ENCODE measurements at places on chromosomes 2 and 18. TPM values are rescaled to one million over a fixed set of nuclear protein-coding genes. Genes with fewer than 3 reads are reported as not detected.

Gene PTPRM
- 101 TPM for total RNA-seq

DNA sequence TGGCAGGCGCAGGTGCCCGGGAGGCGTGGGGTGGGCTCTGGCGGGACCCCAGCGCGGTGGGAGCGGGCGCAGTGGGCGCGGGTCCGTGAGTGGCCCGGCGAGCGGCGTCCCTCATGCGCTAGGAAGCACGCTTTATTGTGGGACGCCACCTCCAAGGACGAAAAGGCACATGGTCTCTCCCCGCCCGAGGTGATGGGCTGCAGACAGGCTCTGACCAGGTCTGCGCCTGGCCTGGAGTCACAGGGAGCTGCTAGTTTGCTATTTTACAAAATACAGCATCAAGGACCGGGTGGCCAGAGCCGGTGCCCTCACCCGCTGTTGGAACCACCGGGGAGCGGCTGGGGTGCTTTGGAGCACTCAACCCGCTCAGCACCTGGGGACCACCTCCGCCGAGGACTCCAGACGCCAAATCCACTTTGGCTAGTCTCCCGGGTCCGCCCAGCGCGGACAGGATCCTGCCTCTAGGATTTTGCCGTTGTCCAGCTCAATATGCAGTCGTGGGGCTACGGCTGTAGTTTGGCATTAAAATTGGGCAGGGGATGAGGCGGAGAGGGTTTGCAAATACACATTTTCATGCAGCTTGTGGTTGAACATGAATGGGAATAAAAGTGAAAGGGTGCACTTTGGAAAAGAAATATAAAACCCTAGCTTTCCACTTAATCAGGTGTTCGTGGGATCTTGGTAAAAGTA lies 65.4 kb downstream of the LRRFIP1 start:
- DNase-seq = peak; percentile 66

DNA sequence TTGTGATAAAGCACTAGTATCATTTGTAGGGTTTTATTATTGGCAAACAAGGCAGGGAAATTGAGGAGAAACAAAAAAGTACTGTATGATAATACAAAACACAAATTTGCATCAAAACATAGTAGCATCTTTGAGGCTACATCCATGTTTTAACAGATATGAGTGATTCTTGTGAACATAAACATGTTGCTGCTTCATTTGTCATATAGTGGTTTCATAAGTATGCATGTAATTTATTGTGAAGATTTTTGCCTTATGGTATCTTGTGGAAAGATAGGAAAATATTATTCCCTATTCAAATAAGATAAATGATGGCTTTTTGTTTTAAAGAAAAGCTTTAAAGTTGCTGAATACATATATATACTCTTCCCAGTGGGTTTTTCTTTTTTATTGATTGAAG lies 60.3 kb downstream of the VRK2 start:
- DNase-seq = no peak

- no peak for DNase-seq
These were observed 6.3 kb downstream of the ALPG start for GRCh38 chr2:232412986-232413385.

- DNase-seq = no peak
These were observed 408.5 kb downstream of the ZEB2 start for GRCh38 chr2:144111437-144111836.

DNA sequence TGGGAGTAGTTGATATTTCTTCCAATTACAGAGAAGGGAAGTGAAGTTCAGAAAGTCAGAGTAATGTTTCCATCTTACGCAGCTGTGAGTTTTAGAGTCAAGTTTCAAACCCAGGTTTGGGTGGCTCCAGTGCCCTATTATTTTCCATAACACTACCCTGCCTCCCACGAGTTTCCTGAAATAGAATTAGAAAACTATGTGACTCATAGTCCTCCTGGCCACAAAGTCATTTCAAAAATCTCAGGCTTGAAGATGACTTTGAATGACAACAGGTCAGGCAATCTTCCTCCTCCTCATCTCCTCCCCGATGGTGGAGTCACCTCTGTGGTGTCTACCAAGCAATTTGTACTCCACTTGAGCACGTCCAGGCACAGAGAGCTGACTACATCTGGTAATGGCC lies 212.3 kb upstream of the TRIB2 start:
- no peak for DNase-seq

DNA sequence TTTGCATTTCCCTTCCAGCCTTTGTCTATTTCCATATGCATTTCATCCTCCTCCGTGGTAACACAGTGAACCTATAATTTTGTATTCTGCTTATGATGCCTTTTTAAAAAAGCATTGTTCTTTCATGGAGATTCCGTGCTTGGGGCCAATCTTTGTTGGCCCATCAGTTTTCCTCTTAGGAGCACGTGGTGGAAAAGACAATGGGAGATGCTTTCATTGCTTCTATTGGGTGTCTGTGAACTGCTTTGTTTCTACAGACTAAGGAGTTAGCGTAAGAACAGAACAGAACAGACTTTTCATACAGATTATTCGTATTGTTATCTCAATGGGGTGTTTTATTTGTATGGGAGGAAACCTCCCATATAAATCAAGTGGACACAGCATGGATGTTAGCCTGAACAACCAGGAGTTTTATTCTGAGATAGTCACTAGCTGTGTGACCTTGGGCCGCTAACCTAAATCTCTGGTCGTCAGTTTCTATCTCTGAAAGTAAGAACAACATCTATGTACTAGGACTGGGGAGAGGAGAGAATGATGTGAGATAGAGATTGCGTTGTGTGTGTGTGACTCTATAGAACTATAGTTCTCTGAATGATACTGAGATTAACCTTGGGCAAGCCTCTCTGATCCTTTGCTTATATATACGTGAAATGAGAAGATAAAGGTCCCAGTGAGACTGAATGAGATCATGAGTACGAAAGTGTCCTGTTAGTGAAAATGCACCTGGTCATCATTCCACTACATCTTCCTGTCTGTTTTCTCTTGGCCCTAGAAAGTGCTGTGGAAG lies 22.9 kb upstream of the YWHAQ start:
- DNase-seq = no peak

- DNase-seq = no peak
These were observed 29.1 kb downstream of the DRC1 start for GRCh38 chr2:26430826-26431225.

GRCh38 chr2:7430869-7431641 lies 513.8 kb downstream of the RNF144A start:
- peak; percentile 79 for DNase-seq

DNA sequence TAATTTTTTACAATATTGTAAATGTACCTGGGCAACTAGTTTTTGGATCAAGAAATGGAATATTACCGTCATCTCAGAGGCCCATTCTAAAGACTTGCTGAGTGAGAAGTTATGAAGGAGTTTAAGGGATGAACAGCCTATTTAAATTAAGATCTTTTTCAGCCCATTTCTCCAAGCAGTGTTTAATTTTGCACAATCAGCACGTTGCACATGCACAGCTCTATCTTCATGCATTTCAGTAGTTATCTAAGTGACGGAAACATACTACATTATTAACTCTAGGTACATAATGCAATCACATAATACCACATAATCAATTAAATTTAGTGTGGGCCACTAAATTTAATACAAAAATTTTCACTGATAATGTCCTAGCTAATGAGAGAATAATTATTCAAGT lies 582.1 kb upstream of the DSEL start:
- DNase-seq = no peak
